Activated CD8-positive, alpha-beta T cell treated with anti-CD3 and anti-CD28 coated beads for 36 hours (primary cell): ENCODE measurements at places on chromosomes 7 and 10.

DNA sequence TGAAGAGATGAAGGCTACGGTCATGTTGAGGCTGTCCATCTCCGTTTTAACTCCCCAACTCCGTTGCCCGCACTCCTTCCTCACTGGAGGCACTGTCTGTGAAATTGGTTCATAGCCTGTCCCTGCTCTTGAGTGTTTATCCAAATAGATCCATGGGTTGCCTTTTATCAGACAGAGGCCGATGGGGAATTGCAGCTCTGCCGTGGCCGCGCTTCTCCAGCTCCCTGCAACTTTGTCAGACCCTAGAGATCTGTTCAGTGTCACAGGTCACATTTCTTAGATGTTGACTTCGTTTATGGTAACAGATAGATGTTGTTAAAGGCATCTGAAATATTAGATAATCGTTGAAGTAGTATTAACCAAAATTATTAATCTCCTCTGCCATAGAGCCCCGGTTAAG, 14.7 kb downstream of the PPP2R2D start:
- DNase-seq = no peak

- no peak for DNase-seq
Measured at GRCh38 chr10:112126172-112126571, 57.4 kb downstream of the GPAM start.

DNA sequence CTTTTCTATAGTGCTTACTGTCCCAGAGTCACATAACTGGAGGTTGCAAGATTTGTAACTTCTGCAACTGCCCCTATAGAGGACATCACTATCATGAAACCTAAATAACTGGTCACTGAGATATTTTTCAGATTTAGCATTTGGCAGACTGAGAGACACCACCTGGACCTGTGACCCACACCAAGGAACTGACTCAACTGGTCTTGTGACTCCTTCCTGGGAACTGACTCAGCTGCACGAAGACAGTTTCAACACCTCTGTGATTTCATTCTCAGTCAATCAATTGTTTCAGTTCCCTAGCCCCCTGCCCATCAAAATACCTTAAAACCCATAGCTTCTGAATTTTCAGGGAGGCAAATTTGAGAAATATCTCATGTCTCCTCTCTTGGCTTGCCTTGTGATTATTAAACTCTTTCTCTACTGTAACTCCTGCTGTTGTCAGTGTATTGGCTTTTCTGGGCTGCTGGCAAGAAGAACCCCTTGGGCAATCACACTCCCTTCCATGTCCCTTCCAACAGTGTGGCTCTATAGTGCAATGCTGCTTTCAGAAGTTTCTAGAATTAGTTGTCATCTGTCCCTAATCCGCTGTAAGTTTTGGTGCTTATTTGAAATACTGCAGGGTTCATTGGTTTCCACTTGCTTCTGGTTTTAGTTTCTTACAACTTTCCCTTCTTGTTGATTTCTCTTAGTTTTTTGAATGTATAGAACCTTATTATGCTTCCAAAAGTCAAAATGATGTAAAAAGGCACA, 127.8 kb upstream of the ADCY1 start:
- DNase-seq = no peak

- DNase-seq = peak; percentile 67
Measured at GRCh38 chr10:71213127-71213621, 804 bp downstream of the UNC5B start.

DNA sequence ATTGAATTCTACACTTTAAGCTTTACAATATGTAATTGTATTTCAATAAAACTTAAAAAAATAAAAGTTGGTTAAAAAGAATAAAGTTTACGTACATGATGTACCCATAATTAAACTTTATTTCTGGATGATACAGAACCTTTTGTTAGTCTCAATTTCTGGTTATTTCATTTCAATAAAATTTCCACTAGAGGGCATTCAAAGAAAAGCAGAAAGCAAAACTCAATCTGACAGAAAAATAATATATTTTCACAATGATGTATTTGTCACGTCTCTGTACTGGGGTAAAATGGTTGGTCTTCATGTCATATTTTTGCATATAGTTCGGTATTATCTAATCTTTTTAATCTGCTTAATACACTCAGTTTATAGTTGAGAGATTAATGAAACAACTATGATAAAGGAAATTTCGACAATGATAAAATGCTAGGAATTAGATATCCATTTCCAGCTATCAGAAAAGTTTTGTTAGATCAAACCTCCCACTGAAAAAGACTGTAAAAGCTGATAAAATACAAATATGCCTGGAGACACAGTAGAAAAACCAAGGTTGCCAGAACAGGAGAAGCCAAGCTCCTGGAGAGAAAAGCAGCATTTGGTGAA, 27.4 kb downstream of the ASZ1 start:
- no peak for DNase-seq

DNA sequence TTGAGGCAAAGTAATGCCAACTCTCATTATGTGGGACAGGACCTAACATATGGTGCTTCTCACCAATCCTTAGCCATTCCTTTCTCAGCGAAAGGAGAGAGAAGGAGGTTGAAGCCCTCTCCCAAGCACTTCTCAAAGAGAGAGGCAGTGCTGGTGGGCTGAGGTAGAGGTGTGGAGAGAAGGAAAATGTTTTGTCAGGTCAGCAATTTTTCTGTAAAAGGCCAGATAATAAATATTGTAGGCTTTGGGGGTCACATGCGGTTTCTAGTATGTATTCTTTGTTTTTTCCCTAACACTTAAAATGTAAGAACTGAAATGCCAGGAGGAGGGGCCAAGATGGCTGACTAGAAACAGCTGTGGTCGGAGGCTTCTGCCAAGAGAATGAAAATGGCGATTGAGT, 225.0 kb upstream of the NPY start:
- no peak for DNase-seq

GRCh38 chr7:101186844-101187428, 6.8 kb upstream of the NAT16 start:
- no peak for DNase-seq

DNA sequence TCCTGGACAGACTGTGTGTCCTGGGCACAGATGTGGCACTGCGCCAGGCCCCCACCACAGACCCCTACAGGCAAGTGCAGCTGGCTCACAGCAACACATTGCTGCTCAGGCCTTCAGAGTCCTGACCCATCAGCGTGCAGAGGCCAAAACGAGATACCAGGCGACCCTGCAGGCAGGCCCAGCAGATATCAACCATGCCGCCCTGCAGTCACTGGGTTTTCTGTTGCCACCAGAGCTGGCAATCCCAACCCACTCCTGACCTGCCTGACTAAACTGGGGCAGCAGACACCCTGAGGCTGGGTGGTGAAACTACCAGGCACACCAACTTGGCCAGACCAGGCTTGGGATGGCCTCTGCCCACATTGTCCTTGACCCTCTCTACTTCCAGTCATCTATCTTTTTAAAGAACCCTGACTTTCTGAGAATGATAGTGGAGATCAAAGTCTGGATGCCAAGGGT, 20.3 kb downstream of the ZCCHC24 start:
- no peak for DNase-seq

DNA sequence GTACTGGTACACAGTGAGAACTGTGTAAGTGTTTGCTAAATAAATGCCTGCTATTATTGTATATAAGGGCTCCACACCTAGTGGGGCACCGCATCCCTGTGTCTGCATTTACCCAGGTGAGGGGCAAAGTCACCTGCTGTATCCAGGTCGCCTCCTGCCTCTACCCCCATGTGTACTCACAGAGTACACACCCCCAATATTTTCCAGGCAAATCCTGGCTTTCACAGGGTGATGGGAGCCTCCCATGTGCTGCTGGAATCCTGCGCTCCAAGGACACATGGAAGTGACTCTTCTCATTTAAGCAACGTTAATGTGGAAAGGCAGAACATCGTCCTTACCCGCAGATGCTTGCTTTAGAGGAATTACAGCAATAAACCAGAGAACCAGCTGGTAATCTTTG, 48.2 kb downstream of the ARHGAP22 start:
- no peak for DNase-seq

GRCh38 chr7:51090411-51090810, 226.2 kb downstream of the COBL start:
- DNase-seq = no peak

DNA sequence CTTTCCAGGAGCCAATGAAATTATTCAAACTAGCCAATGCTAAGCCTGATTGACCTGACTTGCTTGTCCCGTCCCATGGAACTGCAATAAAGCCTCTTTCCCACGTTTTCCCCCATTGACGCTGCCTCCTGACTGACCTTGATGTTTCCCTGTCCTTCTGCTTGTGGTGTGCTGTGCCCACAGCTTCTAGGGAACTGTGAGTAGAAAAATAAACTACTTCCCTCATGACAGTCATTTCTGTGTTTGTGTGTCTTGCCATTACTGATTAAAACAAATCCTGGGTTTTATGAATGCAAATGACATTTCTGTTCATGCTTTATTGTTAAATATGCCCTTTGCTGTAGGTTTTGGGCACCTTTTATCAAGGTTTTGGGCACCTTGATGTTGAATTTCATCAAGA, 91.3 kb upstream of the ABI1 start:
- no peak for DNase-seq

- no peak for DNase-seq
Measured at GRCh38 chr10:122336961-122337360, 37.5 kb upstream of the PLEKHA1 start.
